ENCODE measurements at places on chromosomes 2 and 18.

DNA sequence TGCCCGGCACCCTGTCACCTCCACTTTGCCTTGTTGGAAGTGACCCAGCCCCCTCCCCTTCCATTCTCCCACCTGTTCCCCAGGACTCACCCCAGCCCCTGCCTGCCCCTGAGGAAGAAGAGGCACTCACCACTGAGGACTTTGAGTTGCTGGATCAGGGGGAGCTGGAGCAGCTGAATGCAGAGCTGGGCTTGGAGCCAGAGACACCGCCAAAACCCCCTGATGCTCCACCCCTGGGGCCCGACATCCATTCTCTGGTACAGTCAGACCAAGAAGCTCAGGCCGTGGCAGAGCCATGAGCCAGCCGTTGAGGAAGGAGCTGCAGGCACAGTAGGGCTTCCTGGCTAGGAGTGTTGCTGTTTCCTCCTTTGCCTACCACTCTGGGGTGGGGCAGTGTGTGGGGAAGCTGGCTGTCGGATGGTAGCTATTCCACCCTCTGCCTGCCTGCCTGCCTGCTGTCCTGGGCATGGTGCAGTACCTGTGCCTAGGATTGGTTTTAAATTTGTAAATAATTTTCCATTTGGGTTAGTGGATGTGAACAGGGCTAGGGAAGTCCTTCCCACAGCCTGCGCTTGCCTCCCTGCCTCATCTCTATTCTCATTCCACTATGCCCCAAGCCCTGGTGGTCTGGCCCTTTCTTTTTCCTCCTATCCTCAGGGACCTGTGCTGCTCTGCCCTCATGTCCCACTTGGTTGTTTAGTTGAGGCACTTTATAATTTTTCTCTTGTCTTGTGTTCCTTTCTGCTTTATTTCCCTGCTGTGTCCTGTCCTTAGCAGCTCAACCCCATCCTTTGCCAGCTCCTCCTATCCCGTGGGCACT is 4.5 kb downstream of the RETREG2 start:
- no peak for DNase-seq

GRCh38 chr2:317501-318424 is 29.9 kb upstream of the ALKAL2 start:
- no peak for DNase-seq

GRCh38 chr2:76027761-76028160 is 317.0 kb upstream of the GCFC2 start:
- no peak for DNase-seq

- DNase-seq, result no peak
Measured at GRCh38 chr18:48776641-48777025, 174.1 kb downstream of the SMAD7 start.

GRCh38 chr2:113077921-113078320 is 10.2 kb downstream of the IL1F10 start:
- DNase-seq, result no peak

DNA sequence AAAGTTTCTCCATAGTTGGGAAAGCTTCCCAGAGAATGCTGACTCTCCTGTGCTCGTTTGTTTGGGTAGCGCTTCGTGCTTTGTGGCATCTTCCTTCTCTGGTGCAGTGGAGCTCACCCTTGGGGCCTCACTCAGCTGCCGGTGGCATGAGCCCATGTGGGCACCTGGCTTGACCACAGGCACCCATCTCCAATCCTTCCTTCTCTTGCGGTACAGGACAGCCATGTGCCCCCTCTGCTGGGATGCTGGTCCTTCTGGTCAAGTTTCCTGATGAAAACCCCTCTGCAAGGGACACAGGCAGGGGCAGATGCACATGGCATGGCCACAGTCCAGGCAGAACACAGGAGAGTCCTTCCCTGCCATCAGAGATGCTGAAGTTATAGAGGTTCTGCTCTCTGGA is 555.9 kb upstream of the HS6ST1 start:
- no peak for DNase-seq

GRCh38 chr2:18722101-18722500 is 132.7 kb upstream of the NT5C1B start:
- no peak for DNase-seq

GRCh38 chr2:75162897-75163296 is 36.4 kb downstream of the TACR1 start:
- DNase-seq, result no peak

GRCh38 chr18:2147476-2148230 is 423.7 kb downstream of the METTL4 start:
- no peak for DNase-seq

DNA sequence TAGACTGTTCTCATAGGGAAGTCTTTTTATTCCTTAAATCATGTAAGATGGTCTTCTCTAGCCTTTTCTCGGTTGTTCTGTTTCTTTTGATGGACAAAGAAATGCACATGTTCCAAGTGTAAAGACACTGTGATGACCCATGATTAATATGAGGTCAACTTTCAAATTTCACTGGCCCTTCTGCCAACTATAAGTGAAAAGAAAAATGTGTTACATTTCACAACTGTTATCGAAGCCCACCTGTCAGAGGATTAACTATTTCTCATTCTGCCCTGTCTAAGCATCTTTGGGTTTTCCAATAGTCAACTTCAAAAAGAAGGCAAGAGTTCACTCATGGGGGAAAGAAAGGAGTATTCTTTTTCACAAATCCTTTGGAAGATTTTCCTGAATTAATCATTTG is 3.3 kb downstream of the RDH14 start:
- DNase-seq, result no peak

DNA sequence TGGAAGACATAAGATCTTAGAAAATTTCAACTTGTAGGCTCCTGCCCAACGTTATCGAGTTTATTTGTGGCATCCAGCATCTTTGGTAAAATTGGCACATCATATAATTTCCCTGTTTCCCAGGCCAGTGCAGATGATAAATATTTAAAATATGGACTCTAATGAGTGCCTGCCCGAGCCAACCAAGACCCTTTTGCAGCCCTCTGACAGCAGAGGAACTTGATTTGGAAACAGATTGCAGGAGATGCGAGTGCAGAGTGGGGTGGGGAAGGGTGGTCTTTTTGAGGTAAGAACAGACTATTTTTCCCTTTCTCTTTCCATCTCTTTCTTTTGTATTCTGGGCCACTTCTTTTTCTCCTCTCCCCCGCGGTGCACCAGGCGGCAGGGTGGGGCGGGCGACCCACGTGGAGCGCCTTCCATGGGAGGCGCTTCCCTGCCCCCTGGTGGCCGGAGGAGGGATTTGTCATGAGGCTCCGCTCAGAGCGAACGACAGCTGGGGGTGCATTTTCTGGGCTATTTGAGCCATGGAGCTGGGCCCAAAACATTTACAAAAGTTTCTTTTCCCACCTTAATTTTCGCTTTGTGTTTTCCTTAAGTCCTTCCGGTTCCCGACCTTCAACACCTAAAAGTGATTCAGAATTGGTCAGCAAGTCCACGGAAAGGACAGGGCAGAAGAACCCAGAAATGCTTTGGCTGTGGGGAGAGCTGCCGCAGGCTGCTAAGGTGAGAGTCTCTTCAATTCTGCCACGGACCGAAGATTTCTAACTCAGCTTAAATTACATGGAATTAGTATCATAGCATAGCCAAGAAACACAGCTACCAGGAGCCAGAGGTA is 32.7 kb downstream of the LPIN1 start:
- peak; percentile 26 for DNase-seq

DNA sequence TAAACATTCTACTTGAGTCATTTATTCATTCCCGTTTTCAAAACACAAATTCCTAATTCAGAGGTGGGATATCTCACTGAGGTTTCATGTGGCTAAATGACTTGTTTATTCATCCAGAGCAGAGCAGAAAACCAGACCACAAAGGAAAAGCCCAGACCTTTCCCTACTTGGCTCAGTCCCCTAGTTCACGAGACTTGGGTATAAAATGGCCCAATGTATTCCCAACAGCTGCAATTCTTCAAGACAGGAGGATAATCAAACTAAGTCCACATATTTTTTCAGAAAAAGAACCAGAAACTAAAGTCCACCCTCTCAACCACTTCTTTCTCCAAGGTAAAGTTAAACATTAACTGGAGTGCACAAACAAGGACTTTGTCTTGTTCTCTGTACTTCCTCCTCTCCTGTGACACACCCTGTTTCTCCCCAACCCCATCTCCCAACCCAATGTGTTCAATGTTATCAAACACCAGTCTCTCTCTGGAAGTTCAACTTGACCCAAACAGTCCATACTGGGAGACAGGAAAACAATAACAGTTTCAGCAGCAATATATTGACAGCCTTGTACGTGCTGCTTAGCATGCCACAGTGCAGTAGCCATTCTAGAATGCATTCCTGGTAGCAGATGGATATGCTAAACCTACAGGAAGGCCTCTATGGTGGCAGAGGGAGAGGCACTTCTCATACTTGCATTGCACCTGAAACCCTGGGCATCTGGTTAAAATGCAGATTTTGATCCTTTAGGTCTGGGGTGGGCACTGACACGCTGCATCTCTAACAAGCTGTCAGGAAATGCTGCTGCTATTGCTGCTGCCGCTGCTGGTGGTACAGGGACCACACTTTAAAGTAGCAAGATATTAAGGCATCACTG is 110.7 kb downstream of the INO80D start:
- DNase-seq, result no peak

DNA sequence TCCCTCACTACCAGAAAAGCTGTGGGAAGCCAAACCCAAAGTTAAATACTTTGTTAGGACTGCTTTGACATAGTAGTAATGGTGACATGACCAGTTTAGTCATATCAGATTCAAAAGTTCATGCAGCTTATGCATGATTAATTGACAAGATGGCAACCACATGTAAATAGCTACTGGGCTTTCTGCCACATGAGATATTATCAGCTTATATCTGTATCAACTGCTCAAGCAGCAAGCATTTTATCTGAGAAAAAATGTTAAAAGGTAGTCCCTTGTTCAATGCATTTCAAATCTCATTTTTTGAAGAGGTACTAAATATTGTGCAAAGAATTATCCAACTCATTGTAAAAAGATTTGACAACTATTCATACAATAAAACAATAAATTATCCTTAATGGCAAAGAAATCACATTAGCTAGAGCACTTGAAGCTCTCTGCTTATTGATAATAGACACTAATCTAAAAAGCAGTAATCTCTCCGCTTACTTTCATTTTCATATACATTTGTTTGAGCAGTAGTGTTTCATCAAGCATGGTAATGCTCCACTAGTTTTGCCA is 993.6 kb upstream of the NXPH2 start:
- DNase-seq, result no peak

DNA sequence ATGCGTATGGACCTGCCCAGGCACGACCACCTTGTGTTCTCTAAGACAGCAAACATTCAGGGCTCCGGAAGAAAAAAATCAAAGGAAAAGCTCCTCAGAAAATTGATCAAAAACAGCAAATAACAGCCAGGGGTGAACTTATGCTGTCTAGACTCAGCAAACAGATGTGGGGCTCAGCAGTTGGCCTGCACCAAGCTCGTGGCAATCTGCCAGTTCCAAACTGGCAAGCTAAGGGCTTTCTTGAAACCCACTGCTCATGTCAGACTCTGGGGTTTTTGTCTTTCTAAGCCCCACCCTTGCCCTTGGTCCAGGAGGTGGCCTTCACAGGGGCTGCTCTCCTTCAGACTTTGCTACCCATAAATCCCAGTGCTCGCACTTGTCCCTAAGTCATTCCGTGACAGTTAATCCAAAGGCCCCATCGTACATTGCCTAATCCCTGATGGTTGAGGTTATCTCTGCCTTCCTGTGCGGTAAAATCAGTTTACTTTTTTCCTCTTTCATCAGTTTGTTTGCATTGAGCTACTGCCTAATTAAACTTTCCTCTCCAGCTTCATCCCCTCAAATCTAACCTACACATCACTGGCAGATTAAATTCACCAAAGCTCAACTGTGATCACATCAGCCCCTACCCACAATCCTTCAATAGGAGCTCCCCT is 408.0 kb downstream of the LRATD1 start:
- no peak for DNase-seq

DNA sequence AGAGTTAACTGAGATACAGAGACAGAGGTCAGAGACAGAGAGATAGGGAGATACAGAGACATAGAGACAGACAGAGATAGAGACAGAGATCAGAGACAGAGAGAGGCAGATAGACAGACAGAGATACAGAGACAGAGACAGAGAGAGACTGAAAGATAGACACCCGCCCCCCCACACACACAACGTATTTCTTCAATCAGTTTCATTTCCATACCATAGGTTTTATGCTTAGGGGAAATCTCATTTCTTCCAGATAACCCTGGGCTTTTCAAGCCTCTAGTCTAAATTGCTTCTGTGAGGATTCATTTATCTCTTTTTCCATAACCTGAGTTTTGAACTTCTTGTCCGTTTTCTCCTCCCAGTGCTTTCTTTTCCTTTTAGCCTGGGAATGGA is 94.6 kb downstream of the CD8B2 start:
- no peak for DNase-seq

DNA sequence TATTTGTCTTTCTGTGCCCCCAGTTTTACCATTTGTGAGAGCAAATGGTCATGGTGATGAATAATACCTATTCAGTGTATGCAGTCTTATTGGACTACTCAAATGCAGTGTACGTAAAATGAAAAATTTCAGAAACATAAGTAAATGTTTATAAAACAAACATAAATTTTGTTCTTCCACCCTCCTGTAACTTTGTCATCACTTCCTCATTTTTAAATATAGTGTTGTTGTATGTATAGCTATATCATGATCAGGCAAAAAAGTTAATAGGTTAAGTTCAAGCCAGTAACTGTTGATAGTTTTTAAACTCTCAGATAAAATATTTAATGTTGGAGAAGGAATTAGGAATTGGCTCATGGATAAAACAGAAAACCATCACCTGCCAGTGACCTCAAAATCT is 93.2 kb downstream of the KLF7 start:
- DNase-seq, result no peak

DNA sequence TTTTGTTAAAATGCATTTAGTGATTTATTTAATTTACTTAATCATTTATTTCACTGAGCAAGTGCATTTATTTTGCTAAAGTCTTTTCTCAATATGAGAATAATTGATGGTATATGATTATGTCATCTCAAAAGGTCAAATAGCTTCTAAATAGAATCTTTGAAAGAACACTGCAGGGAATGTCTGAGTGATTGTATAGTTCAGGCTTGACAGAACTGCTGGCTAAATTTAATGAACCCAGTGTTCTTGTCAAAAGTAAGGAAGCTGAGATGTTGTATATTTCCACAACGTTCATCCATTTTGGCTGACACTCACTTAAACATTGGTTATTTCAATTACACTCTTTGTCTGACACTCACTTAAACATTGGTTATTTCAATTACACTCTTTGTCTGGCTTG is 39.3 kb upstream of the CDH7 start:
- no peak for DNase-seq

- no peak for DNase-seq
Measured at GRCh38 chr2:212330263-212330662, 208.3 kb downstream of the ERBB4 start.

DNA sequence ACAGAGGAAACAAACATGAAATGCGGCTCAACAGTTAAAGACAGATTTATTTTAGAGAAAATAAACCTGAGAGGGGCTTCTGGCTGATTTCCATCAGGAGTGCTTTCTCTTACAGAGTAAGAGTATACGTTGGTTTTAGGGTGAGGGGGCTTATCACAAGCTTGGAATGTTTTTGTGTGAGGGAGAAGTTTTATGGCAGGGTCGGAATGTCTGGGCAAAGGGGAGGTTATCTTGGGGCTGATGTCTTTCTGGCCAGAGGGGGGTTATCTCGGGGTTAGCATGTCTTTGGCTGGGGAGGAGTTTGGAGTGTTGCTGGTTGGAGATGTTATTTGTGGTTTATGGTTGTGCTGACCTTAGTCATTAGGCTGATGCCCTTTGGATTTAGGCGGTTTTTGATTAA is 22.1 kb downstream of the PTRHD1 start:
- no peak for DNase-seq

GRCh38 chr2:218194880-218195279 is 22.1 kb upstream of the ARPC2 start:
- DNase-seq, result no peak
